ENCODE measurements at places on chromosomes 3 and 15.
A peak's percentile ranks its signal among the peaks of the same experiment; 100 is the strongest.

DNA sequence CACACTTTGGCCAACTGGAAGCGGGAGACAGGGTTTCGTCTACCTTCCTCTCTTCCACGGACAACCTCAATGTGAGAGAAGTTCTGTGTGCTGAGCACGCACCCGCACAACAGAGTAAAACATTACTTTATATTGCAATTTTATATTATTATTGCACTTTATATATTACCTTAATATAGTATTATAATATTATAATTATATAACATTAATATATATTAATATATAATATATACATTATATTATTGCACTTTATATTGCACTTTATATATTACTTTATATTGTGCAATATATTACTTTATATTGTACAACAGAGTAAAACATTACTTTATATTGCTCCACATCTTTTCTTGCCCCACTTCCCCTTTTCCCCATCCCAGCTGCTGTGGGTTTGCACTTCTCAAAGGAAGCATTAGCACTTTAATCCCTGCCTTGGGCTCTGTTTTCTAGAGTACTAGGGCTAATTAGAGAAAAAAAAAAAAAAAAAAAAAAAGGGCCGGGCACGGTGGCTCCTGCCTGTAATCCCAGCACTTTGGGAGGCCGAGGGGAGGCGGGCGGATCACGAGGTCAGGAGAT is 76.4 kb upstream of the SLC4A7 start:
- no peaks in the 10 kb centered on the region for H3K27me3 ChIP-seq
- H3K36me3 ChIP-seq: no peaks in the 10 kb centered on the region
- H3K27ac ChIP-seq: no peak overlapping the region
- H3K4me1 ChIP-seq: no peaks in the 10 kb centered on the region
- no peak overlapping the region for H3K4me3 ChIP-seq

- peak overlapping the region; percentile 4 for H3K27ac ChIP-seq
- H3K27me3 ChIP-seq: no peaks in the 10 kb centered on the region
- H3K36me3 ChIP-seq: no peaks in the 10 kb centered on the region
- no peaks in the 10 kb centered on the region for H3K4me1 ChIP-seq
These were observed 137.4 kb downstream of the RYR3 start for GRCh38 chr15:33448151-33448550.

- H3K27me3 ChIP-seq: no peaks in the 10 kb centered on the region
- H3K36me3 ChIP-seq: peaks cover 8% of the 10 kb centered on the region
- no peak overlapping the region for H3K4me3 ChIP-seq
- peaks cover 54% of the 10 kb centered on the region for H3K4me1 ChIP-seq
- no peak overlapping the region for H3K27ac ChIP-seq
These were observed 8.2 kb downstream of the RAF1 start for GRCh38 chr3:12655701-12656100.

GRCh38 chr15:36911322-36911944 is 188.9 kb downstream of the MEIS2 start:
- no peaks in the 10 kb centered on the region for H3K27me3 ChIP-seq
- H3K27ac ChIP-seq: no peak overlapping the region
- H3K4me1 ChIP-seq: no peaks in the 10 kb centered on the region
- no peak for DNase-seq
- no peaks in the 10 kb centered on the region for H3K36me3 ChIP-seq

DNA sequence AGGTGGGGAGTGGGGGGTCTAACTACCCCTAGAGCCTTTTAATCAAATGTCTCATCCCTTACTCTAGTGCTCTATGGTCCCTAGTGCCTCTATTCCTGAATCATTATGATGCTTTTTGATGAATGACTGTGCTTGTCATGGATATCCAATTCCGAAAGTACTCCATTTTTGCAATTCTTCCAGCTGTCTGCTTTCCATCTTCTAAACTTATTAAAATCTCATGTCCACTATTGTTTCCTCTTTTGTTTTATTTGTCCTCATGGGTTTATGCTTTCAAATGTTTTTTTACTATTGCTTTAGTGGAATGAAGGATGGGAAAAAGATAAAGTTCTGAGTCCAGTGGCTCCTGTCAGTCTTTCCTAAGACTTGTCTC is 77.2 kb upstream of the KCNMB2 start:
- no peaks in the 10 kb centered on the region for H3K4me1 ChIP-seq
- no peaks in the 10 kb centered on the region for H3K36me3 ChIP-seq
- H3K4me3 ChIP-seq: no peak overlapping the region
- no peak overlapping the region for H3K27ac ChIP-seq

DNA sequence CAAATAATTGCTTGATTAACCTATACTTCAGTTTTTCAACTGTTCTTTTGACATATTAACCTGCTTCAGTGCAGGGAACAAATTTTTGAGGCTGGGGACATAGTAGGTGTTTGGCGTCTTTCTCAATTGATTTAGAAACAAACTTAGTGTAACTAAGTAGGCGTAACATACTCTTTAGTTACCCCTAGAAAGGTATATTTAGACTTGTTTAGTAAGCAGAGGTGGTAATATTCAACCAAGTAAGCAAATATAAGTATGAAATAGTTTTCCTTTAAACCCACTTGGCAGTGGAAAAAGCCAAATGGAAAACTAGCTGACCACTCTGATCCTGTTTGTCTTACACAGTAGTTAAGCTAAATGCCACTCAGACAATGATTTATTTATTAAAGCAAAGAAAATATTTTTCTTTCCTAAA is 113.2 kb downstream of the MBNL1 start:
- no peaks in the 10 kb centered on the region for H3K27me3 ChIP-seq
- peak overlapping the region; percentile 62 for H3K4me3 ChIP-seq
- H3K4me1 ChIP-seq: peaks cover 37% of the 10 kb centered on the region
- H3K27ac ChIP-seq: peak overlapping the region; percentile 86
- H3K36me3 ChIP-seq: peaks cover 18% of the 10 kb centered on the region

GRCh38 chr3:116391296-116392201 is 53.7 kb downstream of the LSAMP start:
- no peaks in the 10 kb centered on the region for H3K36me3 ChIP-seq
- no peaks in the 10 kb centered on the region for H3K4me1 ChIP-seq
- H3K4me3 ChIP-seq: no peak overlapping the region
- H3K27ac ChIP-seq: no peak overlapping the region
- no peak for DNase-seq
- H3K27me3 ChIP-seq: no peaks in the 10 kb centered on the region

Data from central memory CD8-positive, alpha-beta T cell (primary cell).